Esophagus muscularis mucosa (tissue), 4 donors: ENCODE measurements at places on chromosomes 5 and 9. TPM values are rescaled to one million over a fixed set of nuclear protein-coding genes. Genes with fewer than 3 reads are reported as not detected.
A peak's percentile ranks its signal among the peaks of the same experiment; 100 is the strongest.

The RGS3 gene
- 75.5 TPM for total RNA-seq

- no peak for DNase-seq
Measured at GRCh38 chr5:71475788-71476384, 20.4 kb downstream of the BDP1 start.

The PCDHB8 gene
- total RNA-seq: 0.92 TPM

The GCNT4 gene
- 7.8 TPM for total RNA-seq

DNA sequence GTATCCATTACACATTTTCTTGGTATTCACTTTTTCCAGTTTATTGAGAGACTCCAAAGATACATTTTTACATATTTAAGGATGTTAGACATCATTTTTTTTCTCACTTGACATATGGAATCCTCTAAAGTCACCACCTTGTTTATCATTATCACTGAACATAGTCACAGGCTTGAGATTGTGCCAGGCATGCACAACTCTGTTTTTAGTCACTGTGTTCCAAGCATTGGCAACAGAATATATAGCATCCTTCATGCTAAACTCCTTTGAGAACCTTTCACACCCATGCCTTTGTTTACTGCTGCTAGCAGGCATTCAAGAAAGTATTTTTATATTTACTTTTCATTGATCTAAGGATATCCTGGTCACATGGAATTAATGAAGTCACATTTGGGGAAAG is 668.6 kb upstream of the ARRDC3 start:
- DNase-seq: no peak

- no peak for DNase-seq
Measured at GRCh38 chr5:163458778-163459385, 1.0 kb downstream of the NUDCD2 start.

DNA sequence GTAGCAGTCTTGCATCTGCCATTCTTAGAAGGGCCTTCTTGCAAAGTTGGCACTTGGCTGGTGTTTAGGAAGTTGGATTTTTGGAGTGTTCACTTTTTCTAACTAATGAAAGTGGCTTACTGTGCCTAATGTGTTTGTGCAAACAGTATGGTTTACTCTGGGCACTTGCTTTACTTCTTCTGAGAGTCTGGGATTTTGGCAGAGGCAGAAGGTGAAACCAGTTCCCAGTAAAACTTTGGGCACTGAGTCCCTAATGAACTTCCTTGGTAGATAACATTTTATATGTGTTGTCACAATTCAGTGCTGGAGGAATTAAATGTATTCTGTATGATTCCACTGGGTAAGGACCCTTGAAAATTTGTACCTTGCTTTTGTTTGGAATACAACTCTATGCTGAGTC is 155.7 kb downstream of the FAM170A start:
- no peak for DNase-seq

The OLFML2A gene
- total RNA-seq: 98.9 TPM

- no peak for DNase-seq
Measured at GRCh38 chr5:126108470-126108869, 314.7 kb upstream of the GRAMD2B start.

DNA sequence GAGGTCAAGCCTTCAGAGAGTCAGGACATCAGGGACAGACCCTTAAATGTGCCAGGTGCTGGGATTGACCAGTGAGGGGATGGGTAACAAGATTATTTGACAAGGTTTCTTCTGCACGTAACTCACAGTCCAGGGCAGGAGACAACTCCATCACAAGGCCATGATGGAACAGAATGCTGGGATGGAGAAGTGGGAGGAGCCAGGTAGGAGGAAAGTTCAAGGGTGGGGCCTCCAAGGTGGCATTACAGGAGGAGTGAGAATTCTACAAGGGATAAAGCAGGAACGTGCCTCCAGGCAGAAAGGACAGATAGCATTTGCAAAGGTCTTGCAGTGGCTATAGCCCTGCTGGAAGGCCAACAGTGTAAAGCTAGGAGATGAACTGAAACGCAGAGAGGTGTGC is 102.2 kb downstream of the FGF18 start:
- no peak for DNase-seq

- no peak for DNase-seq
Measured at GRCh38 chr5:146340260-146341081, 1.8 kb downstream of the POU4F3 start.

GRCh38 chr9:129458663-129459546 is 162.0 kb downstream of the C9orf50 start:
- DNase-seq: no peak

The TRPM6 gene
- total RNA-seq: 0.83 TPM

DNA sequence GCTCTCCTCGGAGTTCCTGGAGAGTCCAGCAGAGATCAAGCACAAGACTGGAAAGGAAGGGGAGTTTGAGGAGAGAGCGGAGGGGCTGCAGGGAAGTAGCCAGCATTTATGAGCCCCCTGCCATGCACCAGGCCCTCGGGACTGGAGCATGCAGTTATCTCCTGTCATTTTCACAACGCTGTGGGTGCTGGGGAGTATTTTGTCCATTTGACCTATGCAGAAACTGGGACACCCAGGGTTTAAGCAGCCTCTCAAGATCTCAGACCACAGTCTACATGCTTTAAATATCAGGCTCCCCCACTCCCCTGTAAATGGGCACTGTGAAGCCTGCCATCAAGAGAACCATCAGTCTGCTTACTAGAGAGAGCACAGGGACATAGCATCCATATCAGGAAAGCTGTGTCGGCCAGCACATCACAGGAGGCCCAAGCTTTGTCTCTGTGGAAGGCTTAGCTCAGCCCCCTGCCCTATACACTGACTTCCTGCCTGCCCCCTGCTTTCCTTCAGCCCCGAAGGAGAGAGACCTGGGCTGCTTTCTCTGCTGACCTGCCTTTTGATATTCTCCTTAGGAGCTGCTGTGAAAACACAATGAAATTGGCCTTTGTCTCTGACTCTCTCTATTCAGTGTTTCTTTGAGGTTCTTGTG is 7.3 kb downstream of the FOXI1 start:
- DNase-seq: peak; percentile 86

DNA sequence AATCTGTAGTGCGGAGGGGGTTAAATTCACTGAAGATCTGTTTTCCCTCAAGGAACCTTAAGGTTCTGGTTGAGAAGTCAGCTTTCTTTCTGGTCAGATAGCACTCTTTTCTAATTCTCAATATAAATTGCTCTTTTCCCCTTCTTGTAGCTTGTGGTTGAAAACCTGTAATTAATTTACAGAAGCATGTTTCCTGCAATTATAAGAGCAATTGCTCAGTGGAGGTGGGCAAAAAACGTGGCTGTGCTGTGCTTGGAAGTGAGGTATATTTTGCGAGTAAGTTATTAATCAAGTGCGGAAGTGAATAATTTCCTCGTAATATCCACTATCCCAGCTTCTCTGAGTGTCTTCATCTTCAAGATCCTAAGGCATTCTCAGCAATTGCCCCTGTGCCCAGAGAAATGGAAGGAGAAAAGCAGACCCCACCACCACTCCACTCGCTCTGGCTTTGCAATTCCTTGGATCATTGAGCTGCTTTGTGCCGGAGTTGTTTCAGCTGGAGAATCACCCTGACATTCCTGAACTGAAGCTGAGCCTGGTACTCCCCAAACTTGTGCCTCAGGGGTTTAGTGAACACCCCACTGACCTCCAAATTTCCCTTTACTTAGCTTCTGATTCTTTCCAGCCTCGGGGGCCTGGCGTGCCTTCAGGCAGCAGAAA is 140.6 kb downstream of the LRRC70 start:
- DNase-seq: no peak

The F2RL1 gene
- 1.2 TPM for total RNA-seq

The PRSS3 gene
- 1.4 TPM for total RNA-seq

GRCh38 chr5:44845777-44846176 is 37.0 kb downstream of the MRPS30 start:
- DNase-seq: no peak

DNA sequence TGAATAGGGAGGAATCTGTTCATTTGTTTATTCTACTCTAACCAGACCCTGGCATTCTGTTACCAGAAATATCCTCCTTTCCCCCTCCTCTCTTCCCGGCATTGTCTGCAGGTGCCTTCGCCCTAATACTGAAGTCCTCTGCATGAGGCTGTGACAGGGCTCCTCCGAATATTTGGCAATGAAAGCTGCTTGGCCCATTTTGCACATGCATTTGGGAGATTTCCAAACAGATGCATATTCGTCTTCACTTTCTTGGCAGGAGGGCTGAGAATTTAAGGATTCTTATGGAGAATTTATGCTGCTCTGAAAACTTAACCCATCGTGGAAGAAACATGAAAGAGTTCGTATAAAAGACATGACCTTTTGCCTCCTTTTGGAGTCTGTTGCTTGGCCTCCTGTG is 484.0 kb downstream of the ZNF608 start:
- DNase-seq: no peak

The NNT gene
- total RNA-seq: 49.0 TPM

- DNase-seq: no peak
Measured at GRCh38 chr5:179241764-179242370, 103.4 kb downstream of the ADAMTS2 start.

GRCh38 chr5:61076626-61077025 is 85.6 kb downstream of the SMIM15 start:
- DNase-seq: no peak

DNA sequence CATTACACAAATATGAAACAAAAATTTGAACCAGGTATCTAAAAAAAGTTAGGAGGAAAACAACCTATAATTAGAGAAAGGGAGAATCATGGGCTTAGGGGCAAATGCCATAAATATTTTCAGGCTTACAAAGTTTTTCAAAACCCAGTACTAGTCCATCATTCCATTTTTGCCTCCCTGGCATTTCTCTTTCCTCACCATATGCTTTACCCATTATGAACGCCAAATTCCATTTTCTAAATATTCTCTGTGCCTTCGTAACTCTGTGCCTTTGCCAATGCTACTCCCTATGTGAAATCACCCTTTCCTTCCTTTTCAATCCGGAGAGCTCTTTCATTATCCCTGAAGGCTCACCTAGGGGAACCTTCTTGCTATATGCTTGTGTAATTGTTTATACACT is 434.1 kb downstream of the ZSWIM6 start:
- DNase-seq: no peak

DNA sequence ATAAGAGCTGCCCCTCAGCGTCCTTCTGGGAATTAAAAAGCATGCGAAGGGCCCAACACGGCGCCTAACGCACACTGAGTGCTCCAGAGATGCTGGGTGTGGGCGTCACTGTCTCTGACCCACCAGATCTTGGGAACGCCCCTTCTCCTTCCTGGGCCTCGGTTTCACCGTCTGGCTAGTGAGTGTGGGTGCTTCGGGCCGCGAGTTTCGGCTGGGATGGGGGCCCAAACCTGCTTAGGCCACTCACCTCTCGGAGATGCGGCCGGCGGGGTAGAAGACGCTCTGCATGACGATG is 3.7 kb downstream of the PIP5KL1 start:
- DNase-seq: no peak

DNA sequence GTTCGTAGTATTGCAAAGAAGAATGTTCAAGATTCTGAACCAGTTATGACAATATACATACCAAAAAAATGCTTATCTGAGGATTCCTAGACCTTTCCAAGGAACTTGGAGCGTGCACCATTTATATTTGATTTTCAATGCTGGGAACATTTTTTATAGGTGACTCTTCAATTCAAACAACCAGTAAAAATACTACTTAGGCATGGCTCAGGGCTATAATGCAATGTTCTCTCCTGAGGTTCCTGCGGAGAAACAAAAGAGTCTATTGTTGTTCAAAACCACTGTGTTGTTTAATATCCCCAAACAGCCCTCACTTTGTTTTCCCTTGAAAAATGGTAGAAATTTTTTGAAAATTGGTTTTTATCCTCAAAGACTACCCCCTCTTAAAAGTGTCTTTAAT is 335.7 kb upstream of the IZUMO3 start:
- no peak for DNase-seq

DNA sequence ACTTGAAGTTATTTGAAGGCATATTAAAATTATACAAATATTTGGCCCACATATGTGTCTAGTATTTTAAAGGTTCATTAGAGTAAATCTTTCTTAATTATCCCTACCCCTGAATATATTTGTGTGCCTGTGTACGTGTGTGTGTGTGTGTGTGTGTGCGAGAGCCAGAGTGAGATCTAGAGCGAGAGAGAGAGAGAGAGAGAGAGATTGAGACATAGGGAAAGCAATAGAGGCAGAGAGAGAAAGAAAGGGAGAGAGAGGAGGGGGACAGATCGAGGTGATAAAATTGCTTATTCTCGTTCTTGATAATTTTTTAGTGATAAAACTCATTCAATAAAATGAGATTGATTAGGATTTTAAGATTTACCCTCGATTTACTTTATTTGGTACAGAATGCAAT is 47.4 kb downstream of the ADAMTS19 start:
- no peak for DNase-seq

The DDX41 gene
- 66.9 TPM for total RNA-seq

The VCAN gene
- total RNA-seq: 67.7 TPM

The PCDHA2 gene
- total RNA-seq: not detected

DNA sequence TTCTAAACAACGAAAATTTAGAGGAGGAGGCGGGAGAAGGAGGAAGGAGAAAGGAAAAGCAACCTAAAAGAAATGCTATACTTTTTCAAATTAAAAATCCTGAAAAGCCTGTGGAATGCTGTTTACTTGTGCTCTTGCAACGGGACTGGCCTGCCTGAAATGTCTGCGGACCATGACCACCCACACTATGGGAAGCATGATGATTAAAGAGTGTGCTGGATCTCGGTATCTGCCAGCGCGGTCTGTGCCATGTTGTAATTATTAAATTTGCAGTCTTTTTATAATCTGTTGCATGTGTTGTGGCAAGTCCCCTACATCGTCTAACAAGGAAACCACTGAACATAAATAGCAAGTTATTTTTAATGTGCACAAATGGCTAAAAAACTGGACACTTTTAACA is 111.4 kb downstream of the FANCC start:
- DNase-seq: no peak

GRCh38 chr5:32044434-32044833 is 129.7 kb downstream of the GOLPH3 start:
- no peak for DNase-seq

GRCh38 chr9:70382709-70383605 is 31.5 kb downstream of the KLF9 start:
- DNase-seq: no peak

- DNase-seq: no peak
Measured at GRCh38 chr9:89154651-89155336, 23.8 kb downstream of the SHC3 start.

DNA sequence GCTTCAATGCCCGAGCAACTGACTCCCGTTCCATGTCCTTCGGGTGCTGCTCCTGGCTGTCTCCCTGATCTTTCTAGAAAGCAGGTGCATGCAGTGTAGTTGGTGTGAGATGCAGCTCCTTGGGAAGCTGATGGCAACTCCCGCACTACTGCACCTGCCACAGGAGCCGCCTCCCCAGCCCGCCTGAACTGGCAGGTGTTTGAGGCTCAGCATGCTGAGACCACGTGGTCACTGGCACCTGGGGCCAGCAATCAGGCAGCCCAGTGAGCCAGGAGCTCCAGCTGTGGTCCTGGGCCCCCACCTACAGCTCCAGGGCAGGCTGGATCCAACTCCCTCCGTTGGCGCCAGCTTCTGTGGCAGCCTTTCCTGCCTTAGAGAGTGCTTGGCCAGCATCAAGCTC is 111.5 kb downstream of the ICE1 start:
- no peak for DNase-seq
